HCEC 1CT (cell line): ENCODE measurements at places on chromosomes 2 and 18.
A peak's percentile ranks its signal among the peaks of the same experiment; 100 is the strongest.

GRCh38 chr2:5459041-5459440, 233.1 kb upstream of the SOX11 start:
- DNase-seq, result no peak

- peak; percentile 99 for DNase-seq
Observed at GRCh38 chr2:33069894-33070651, 123.3 kb downstream of the LTBP1 start.

- no peak for DNase-seq
Observed at GRCh38 chr2:68935471-68935870, 17.2 kb downstream of the GKN2 start.

DNA sequence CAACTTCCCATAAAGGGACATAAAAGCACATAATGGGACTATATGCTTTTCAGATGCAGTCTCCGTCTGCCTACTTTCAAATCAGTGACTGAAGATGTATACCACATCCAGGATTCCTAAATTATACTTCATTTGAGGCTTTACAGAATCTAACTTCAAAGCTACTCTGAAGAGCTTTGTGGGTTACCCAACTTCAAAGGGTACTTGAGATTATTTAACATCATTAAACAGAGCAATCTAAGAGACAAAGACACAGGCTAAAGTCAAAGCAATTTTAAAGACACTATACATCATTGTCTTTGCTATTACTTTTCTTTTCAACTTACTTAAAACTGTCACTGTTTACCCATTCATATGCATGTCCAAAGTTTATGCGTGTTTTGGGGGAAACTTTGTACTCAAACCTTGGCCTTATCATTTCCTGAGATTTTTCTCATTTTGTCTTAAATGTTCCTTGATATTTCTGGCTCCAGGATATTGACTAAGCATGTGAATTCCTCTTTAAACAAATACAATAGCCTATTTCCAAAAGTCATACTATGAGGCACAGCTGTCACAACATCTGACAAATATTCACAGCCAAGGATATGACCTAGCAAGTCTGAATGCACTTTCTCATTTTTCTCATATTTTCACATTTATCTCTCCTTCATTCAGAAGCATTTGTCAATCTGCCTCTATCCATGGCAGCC, 1985.1 kb upstream of the PIK3C3 start:
- peak; percentile 19 for DNase-seq

DNA sequence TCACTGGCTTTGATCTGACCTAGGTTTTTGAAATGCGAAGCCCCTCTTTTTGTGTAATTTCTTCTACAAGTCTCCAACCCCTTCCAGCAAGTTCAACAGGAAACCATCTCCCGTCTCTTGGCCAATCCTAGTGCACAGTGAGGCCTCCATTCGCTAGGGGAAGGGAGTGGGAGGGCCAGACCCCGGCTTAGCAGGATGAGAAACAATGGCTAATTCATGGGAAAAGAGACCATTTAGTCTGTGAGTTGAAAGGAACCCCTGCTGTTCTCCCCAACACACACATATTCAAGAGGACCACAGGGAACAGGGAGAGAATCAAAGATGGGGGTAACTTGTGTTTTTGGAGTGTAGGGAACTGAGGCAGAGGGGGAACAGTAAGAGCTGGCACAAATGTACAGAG, 83.0 kb downstream of the RTN4 start:
- no peak for DNase-seq

DNA sequence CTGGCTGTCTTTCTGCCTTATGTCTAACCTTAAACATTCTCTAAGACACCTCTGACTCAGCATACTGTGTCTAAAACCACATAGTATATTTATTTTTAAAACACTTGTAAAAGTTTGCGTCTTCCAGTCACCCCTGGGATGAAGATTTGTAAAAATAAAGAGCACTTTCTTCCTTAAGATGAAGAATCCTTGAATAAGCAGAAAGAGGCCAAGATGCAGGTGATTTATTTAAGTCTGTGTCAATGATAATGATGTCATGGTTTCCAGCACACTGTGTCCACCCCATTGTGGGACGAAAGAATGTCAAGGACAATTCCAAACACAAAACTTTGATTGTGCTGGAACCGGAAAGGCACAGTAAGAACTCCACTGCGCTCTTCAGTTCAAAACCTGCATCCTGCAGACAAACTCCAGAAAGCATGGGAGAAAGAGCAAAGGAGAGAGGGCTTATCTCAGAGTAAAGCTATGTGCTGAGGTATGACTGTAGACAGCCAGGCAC, 92.9 kb downstream of the ZEB2 start:
- peak; percentile 72 for DNase-seq

- DNase-seq, result no peak
Observed at GRCh38 chr2:57562495-57562894, 484.1 kb upstream of the VRK2 start.

DNA sequence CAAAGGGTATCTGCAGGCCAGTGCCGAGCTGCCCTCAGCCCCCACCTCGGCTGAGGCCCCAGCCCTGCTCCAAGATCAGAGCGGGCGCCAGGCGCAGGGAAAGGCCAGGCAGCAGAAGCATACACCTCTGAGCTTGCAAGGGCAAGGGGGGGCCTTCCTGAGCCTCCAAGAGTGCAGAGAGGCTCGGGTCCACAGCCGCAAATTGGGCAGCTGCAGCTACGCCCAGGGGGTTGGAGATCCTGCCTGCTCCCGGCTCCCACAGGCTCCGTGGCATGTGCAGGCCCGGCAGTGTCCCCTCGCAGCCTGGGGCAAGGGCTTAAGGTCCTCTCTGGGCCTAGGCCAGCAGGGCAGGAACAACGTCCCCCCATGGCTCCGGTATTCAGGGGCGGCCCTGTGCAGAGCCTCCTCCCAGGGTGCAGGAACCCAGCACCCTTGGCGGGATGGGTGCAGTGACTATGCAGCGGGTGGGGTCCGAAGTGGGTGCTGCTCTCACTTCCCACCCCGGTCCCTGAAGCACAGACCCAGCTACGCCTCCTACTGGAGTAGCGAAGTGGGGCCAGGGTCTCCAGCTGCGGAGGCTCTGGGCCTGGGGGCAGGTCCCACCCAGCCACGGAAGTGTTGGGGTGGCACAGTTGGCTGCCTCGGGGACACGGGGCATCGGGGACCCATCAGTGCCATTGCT, 120.2 kb upstream of the TMEFF2 start:
- DNase-seq, result no peak

DNA sequence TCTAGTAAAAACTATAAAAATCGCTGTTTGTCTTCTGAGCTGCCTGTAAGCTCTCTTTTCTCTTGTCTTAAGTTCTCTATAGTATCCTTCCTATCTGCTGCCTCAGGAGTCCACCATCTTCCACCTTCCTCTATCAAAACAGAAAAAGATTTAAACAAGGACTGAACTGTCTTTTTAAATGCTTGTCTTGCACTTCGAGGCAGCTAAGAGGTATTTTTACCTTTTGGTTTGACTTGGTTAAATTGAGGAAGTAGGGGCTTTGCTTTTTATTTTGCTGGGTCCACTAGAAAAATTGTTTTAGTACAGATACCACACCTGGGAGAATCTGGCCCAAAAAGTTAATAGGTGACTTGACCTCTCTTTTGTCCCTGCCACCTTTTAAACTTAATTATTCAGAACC, 12.2 kb downstream of the SESTD1 start:
- DNase-seq, result no peak

GRCh38 chr2:152466980-152467676, 132.2 kb downstream of the FMNL2 start:
- DNase-seq, result no peak

DNA sequence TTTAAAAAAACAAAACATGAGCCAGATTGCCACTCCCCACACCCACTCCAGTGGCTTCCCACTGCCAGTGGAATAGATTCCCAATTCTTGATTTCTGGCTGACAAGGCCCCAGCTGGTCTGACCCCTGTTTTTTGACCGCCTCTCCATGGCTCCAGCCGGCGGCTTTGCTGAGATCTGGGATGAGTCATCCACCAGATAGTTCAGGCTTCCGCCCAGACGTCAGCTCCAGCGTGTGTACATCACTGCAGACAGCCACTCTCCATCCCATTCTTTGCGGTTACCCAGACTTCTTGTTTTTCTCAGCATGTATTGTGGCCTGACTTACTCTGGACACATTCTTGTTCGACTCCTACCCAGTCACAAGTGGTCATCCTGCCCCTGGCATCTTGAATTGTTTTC, 227.9 kb downstream of the GBX2 start:
- peak; percentile 86 for DNase-seq

DNA sequence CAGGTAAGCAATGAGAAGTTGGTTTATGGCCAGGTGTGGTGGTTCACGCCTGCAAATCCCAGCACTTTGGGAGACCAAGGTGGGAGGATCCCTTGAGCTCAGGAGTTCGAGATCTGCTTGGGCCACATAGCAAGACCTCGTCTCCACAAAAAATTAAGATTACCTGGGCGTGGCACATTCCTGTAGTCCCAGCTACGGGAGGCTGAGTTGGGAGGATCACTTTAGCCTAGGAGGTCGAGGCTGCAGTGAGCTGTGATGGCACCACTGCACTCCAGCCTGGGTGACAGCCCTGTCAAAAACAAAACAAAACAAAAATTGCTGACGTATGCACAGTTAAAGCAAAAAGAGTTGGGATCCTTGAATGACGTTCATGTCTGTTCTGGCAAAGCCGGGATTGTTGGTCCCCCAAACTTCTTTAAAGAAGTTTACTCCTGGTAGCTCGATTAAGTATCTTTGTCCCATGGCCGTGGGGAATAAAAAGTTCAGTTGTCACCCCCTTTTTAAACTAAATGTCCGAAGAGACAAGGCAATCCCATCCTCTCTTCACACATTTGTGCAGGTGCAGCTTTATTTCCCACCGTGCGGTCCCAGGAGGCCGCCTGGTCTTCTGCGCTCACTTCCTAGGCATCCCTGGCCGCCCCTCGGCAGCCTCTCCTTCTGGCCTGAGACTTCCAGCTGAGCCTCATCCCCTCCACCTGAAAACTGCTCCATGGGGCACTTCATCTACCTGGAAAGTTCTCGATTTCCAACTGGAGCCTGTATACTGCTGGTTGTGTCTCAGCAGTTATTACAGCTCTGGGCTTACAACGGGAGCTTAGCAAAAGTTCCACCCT, 762 bp upstream of the SPOPL start:
- DNase-seq, result no peak

- DNase-seq, result no peak
Observed at GRCh38 chr2:69717861-69718273, 24.1 kb upstream of the ANXA4 start.

DNA sequence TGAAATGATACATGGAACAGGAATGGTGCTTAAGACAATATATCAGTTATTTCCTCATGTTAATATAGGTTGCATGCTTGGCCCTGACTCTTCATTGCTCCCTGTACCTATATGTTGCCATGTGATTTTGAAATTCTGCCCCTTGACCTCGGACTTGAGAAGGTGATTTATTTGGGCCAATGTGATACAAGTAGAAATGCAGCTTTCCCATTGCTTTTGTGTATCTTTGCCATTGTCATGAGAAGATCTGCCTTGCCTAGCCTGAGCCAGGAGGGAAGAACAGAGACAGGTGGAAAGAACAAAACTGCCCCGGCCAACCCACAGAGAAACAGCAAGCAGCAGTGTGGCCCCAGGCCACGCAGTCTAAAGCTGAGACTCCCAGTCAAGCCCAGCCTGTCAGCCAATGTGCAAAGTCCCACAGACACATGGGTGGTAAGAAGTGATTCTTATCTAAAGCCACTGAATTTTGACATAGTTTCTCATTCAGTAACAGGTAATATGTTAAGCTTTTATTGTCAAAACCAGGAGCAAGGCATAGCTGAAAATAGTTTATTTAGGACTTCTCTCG, 245.7 kb upstream of the RND3 start:
- peak; percentile 16 for DNase-seq

DNA sequence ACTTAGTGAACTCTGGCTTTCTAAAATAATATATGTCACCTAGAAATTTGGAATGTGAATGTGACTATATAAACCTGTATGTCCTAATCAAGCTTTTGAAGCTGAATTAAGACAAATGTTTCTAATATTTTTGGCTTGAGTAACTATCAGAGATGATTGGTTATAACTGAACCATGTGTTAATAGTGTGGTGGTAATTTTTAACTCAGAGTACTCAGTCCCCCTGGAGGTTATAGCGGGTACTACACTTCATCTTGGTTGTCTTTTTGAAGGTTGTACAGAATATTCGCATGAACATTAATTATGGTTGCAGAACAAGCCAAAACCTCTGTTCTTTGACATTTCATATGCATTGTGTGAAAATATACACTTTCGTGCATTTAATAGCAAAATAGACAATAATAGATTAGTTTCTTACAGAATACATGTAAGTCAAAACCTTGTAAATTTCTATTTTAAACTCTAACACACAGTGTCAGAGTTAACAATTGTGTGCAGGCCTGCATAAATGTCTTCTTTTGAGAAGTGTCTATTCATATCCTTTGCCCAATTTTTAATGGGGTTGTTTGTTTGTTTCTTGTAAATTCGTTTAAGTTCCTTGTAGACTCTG, 86.0 kb downstream of the OSBPL6 start:
- DNase-seq, result peak; percentile 66

GRCh38 chr2:171244970-171245782, 84.5 kb upstream of the TLK1 start:
- peak; percentile 29 for DNase-seq

GRCh38 chr18:34752056-34752455, 42.0 kb downstream of the DTNA start:
- no peak for DNase-seq

DNA sequence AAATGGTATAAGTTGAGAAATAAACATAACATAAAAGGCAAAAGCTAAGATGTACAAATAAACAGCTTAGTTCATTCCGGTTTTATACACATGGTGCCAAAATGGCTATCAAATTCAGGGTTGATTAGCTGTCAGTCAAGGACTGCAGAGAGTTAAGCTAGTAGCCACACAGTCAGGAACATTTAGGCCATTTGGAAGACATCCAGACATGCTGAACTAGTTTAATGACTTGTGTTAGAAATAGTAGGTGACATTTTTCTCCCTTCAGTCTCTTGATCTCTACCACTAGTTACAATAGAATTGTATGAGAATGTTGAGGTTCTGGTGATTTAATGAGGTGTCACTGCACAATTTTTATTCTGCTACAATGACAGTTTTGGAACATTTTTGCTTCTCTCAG, 394.4 kb upstream of the SPHKAP start:
- DNase-seq, result no peak

DNA sequence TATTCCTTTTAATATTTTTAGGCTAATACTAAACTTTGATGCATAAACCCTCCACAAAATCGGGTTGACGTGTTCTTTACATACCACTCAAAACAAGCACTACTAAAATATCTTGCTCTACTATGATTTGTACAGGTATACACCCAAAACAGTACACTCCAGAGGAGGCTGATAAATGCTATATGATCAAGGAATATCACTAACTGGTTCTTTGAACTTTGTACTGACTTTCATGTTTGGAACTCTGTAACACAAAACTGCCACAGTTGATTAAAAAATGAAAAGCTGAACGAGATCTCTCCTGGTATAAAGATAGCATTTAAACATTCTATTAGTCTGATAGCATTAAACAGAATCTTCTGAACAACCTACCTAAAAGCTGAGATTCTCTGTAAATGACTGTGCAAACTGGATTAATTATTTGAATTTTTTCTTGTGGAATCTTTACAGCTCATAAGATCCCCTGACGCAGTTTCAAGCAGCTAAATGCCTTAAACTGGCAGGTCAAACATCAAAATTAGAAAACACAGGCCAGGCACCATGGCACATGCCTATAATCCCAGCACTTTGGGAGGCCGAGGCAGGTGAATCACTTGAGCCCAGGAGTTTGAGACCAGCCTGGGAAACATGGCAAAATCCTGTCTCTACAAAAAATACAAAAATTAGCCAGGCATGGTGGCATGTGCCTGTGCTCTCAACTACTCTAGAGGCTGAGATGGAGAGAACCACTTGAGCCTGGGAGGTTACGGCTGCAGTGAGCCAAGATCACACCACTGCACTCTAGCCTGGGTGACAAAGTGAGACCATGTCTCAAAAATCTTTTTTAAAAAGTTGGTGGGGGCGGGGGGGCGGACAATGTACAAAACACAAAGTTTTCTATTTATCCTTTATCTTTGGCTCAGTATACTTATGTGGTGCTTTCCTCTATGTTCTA, 150.6 kb downstream of the EXOC6B start:
- no peak for DNase-seq
